ENCODE measurements at places on chromosomes 5 and 9.

- DNase-seq, result no peak
Observed at GRCh38 chr5:75051217-75051751, 1.1 kb downstream of the GCNT4 start.

DNA sequence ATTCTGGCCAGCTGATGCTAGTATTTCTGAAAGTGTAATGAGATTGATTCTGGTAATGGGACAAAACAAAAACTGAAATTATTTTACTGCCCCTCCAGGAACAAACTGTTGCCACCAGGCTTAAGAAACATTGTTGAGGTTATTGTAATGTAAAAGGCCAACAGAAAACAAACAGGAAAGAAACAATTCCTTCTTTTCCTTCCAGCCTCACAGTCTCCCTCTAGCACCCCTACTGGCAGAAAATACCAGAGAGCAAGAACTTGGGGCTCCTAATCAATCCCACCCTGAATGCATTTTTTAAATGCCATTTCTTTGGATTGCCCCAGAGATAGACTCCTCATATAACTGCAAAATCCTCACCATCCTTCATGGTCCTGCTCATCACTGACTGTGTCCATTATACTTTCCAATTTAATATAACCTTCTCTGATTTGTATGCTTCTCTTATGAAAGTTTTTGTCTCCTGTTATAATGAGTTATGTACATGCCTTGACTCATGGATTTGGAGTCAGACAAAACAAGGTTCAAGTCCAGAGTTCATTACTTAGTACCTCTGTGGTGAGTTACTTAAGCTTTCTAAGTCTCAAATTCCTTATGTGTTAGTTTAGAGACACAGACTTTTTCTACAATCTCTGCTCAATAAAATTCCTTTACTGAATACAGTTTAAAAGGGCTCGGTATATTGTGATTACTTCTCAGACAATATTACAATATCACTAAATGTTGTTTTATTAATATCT is 157.9 kb upstream of the FBN2 start:
- no peak for DNase-seq

DNA sequence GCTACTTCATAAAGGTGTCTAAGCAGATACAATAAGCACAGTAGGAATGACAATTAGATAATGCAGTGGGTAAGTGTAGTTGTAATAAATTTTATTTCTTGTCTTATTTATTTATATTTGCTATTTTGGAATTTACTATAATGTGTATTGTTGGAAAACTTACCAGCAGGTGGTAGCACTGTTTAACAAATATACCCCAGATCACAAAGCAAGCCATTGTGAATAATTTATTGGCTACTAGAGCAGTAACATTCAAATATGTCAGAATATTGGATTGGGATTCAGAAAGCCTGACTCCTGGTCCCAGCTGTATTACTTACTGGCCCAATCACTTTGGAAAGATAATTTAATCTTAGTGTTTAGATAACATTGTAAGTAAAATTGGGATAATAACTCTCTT is 78.0 kb downstream of the ISOC1 start:
- DNase-seq, result no peak

GRCh38 chr5:32283539-32284377 is 29.0 kb downstream of the MTMR12 start:
- no peak for DNase-seq

DNA sequence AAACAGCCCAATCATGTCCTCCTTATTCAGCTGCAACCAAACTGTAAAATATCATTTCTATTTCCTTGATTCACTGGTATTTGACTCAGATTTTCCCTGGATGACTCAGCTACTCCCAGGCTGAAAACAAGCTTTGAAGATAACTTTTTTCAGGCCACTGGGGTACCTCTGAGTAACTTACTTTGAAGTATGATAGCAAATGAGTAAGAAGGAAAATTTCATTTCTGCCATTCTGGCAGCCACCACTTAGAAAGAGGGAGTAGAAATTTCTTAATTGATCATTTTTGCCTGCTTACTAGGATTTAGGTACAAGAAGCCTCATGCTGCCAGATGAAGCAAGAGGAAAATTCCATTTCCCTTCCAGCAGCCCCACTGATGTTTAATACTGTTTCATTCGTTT is 247.4 kb downstream of the PRELID2 start:
- DNase-seq, result no peak

DNA sequence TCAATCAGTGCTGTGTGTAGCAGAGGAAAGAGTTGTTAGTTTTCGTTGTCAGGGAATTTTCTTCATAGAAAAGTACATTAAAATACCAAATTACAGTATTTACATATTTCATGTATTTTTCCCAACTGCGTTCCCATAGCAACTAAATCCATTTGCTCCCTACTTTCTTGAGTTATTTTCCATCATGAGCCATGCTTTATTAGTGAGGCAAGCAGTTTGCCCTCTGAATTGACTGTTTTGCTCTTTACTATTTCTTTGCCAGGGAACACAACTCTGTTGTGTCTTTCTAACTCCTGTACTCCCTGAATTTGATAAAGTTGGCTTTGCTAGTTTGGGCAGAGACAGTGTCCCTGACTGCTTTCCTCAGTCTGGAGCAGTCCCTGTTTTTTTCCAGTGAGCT is 276.2 kb upstream of the SLC30A5 start:
- no peak for DNase-seq

GRCh38 chr5:130479045-130479804 is 575.0 kb downstream of the CHSY3 start:
- DNase-seq, result no peak

DNA sequence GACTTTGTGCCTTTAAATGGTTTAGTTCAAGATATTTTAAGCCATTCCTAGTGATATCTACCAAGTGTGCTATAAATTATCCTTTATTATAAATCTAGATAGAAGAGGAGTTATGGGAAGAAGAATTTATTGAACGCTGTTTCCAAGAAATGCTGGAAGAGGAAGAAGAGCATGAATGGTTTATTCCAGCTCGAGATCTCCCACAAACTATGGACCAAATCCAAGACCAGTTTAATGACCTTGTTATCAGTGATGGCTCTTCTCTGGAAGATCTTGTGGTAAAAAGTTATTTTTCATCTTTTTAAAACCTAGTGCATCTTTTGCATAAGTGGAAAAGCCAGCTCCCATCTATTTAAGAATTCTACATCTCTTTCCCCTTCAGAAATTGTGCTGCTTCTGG is 18.6 kb downstream of the SLC23A1 start:
- DNase-seq, result no peak
